ENCODE measurements at places on chromosomes 11 and 22.

DNA sequence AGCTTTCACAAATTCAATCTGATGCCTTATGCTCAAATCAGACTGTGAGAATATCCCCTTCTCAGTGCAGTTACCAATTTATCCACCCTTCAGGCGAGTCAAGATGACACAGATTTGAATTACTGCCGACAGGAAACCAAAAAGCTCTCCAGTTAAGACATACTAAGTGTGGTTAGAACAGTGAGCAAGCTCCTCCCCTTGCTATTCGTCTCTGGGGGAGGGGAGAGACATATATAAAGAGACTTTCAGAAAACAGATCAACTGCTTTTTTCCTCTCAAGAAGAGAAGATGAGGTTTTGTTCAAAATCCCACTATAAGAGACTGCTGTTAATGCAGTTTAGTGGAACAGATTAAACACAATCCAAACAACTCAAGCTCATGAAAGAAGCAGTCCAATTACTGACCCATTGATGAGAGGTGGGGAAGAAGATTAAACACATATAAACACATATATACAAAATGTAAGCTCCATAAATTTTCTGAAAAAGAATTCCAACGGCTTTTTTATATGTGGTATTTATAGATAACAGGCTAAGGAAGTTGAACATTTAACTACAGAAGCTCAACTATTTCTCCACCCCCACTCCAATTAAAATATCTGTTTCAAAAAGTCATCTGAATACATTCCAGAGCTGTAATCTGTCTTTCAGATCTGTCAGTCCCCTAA is 102.7 kb downstream of the MRTFA start:
- DNase-seq = no peak

- no peak for DNase-seq
Measured at GRCh38 chr11:106642331-106642730, 375.9 kb downstream of the GUCY1A2 start.

DNA sequence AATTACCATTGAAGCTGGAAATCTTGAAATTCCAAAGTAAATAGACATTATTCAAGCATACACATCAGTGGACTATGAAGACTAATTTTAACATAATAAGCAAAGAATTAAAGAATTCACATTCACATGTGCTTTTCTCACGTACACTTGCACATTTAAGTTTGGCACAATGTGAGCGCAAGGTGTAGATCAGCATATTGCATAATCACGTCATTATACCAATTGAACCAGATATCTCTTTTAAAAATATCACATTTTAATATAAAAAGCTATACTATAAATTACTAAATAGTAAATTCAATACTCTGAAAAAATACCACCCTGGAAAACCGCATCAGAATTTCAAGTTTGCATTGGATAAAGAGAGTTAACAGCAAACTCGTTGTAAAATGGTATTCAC is 60.7 kb downstream of the SESN3 start:
- no peak for DNase-seq

- DNase-seq = no peak
Measured at GRCh38 chr11:61194169-61194671, 9.1 kb upstream of the PGA3 start.

GRCh38 chr11:64546600-64546999 is 44.4 kb upstream of the SLC22A12 start:
- no peak for DNase-seq

DNA sequence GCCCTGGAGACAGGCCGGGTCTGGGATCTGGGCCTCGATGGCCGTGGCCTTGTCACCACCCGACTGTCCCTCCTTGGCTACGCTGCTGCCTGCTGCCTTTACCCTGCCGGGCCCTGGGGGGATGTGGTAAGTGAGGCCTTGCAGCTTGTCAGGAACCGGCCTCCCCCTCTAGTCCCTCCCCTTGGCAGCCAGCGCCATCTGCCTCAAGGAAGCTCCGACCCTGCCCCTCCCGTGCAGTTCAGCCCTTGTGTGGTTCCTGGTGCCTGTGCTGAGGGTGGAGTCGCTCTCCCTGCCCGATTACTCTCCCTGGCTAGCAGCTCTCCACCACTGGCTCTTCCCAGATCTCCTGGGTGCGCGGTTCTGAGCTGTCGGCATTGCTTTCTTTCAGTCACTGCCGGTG is 33.7 kb downstream of the CTTN start:
- DNase-seq = no peak

GRCh38 chr11:59145534-59145933 is 2.9 kb downstream of the FAM111A start:
- no peak for DNase-seq

GRCh38 chr11:64248578-64248977 is 1.8 kb upstream of the PPP1R14B start:
- no peak for DNase-seq

GRCh38 chr11:73241300-73241699 is 23.2 kb downstream of the P2RY2 start:
- no peak for DNase-seq

DNA sequence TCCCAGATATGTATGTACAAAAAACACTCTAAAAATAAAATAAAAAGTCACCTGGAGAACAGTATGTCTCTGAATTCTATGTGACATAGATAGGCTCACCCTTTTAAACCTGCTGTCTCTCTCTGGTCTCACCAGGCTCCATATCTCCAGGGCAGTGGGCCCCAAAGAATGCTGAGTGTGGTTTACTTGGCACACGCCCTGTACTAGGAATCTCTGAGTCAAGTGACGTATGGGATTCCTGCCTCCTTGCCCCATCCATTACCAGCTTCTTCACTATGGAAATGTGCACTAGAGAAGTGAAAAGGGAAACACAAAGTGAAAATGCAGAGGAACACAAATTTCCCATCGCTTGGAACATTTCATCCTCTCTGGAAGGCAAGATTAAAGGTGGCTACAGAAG is 722.2 kb upstream of the TENM4 start:
- DNase-seq = no peak
